ENCODE measurements at places on chromosomes 2 and 18.
A peak's percentile ranks its signal among the peaks of the same experiment; 100 is the strongest.

DNA sequence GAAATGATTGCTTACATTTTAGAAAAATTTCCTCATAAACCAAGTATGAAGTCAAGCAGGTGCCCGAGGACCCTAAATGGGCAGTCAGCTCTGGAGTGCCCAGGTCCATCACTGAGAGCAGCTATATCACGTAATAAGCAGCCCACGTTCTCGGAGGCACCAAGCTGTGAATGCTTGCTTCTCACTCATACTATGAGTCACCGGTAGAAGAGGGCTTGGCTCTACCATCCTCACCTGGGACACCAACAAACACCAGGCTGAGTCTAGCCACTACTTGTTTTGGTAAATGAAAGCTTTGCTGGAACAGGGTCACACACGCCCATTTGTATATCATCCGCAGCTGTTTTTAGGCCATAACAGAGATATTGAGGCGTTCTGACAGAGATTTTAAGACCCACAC lies 207.5 kb downstream of the SEPTIN10 start:
- DNase-seq: no peak

DNA sequence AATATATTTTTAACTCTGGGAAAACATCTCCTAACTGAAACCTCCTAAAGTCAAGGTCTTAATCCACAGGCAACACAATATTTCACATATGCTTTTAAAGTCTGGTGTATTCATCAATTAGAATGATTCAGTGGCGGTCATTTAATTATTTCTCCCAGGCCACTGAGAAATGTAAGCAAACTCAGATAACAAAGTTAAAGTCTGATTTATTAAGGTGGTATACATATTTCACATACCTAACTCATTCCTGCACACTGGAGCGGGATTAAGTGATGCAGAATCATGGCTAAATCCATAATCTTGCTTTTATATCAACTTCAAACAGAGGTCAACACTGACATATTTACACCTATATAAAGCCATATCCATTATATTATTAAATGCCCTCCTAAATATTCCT lies 43.7 kb downstream of the FRZB start:
- DNase-seq: no peak

GRCh38 chr2:101197215-101197745 lies 46.1 kb upstream of the TBC1D8 start:
- no peak for DNase-seq

DNA sequence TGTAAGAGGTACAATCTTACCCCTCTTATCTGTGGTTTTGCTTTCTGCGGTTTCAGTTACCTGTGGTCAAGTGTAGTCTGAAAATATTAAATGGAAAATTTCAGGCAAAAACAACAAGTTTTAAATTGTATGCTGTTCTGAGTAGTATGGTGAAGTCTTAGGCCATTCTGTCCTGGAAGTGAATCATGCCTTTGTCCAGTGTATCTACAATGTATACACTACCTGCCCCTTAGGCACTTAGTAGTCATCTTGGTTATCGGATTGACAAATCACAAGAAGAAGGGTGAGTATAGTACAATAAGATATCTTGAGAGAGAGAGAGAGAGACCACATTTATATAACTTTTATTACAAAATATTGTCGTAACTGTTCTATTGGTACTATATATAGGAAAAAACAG lies 43.5 kb downstream of the RAB3GAP1 start:
- no peak for DNase-seq

DNA sequence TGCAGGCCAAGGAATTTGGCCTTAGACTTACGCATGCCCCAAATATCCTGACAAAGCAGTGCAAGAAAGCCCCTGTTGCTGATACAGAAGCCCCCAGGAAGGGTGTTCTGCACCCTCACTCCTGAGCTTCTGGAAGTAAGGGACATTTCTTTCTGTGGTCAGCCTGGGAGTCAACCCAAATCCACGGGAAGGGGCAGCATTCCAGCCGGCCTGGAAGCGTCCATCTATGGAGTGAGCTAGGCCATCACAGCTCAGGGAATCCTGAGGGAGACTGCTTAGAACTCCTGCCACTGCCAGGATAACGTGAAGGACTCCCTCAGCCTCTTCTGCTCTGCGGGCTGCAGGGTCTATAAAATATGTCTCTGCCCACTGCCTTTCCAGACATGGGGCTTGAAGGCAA lies 173.9 kb downstream of the ANAPC1 start:
- no peak for DNase-seq

- DNase-seq: no peak
Measured at GRCh38 chr2:111149882-111150455, 29.3 kb downstream of the BCL2L11 start.

- DNase-seq: no peak
Measured at GRCh38 chr2:70527447-70528080, 26.1 kb downstream of the TGFA start.

DNA sequence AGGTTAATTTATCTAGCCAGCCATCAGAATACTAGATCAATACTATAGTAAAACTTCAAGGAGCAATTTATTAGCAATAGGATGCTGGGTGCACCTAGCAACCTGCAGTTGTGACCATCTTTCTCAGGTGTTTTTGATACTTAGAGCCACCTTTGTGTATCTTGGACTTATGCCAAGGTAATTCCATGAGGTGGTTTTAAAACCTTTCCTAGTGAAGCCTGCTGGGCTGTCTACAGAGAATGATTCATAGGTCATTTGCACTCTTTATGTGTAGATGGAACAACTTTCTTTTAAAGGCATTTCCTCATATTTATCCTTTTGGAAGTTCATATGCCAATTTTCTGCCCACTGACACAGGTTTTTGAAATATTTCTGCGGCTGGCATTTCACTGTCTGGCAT lies 1030.1 kb upstream of the POU3F3 start:
- no peak for DNase-seq

DNA sequence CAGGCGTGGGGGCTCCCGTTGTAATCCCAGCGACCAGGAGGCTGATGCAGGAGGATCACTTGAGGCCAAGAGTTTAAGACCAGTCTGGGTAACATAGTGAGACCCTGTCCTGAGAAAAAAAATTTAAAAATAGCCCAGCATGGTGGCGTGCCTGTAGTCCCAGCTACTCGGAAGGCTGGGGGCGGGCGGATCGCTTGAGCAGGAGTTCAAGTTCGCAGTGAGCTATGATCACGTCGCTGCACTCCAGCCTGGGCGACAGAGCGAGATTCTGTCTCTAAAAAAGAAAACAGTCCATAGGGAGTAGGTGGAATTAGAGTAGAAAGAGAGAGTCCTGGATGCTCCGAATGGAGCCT lies 325 bp upstream of the TTLL4 start:
- DNase-seq: no peak

GRCh38 chr2:25091265-25091664 lies 49.4 kb downstream of the EFR3B start:
- DNase-seq: no peak

GRCh38 chr18:45441110-45441847 lies 174.0 kb upstream of the SLC14A2 start:
- no peak for DNase-seq

DNA sequence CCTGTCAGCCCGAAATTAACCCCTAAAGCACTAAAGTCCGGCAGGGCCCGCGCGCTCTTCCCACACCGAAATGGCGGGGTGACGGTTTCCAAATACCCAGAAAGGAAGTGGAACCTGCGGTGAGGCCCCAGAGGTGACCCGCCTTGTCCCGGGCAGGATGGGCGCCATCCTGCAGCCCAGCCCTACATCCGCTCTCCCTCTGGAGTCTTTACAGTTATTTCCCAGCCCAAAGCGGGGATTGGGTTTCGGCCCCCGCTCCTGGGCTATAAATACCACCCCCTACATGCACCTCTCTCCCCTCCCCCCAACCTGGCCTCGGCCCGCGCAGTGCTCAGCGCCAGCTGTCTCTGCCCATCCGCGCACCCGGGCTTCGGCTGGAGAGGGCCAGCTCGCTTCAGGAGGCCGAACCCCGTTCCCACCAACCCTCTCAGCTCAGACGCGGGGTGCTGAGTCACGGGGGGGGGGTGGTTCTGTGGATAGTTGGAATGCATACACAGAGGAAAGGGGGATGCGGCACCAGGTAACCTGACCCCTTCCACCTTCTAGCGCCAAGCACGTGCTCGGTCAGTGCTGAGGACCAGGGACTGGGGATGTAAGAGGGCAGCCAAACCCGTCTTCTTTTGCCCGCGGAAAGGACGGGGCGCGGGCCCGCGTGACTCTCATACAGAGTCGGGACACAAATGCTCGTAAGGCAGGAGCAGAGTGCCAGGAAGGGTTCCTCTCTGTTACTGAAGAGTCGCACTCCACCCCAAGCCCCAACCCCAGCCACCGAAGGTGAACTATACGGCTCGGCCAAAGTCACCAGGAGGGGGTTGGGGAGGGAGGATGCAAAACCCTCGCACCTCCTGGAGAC lies at the start of gene TUBA4B:
TUBA4B (plus strand) TSS at position 344 of the 853 bp plus-strand sequence; CDS start at position 509, 165 bp downstream.
- DNase-seq: peak; percentile 62

GRCh38 chr2:64644458-64645382 lies 9.0 kb downstream of the SERTAD2 start:
- peak; percentile 64 for DNase-seq

DNA sequence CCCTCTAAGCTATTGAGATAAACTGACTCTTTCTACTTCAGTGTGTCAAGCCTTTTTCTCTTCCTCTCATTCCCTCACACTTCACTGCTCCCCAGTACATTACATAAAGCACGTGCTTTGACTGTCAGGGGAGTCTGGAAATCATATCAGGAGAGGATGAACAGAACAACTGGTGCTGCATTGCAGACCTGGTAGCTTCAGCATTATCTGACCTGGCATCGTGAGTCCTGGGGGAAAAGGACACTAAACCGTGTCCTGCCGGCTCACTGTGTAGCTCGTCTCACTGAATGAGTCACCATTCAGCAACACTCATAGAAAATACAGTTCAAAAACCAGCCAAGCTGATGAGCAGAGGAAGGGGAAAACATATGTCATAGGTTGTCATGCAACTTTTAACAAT lies 108.5 kb upstream of the UNC80 start:
- peak; percentile 23 for DNase-seq

DNA sequence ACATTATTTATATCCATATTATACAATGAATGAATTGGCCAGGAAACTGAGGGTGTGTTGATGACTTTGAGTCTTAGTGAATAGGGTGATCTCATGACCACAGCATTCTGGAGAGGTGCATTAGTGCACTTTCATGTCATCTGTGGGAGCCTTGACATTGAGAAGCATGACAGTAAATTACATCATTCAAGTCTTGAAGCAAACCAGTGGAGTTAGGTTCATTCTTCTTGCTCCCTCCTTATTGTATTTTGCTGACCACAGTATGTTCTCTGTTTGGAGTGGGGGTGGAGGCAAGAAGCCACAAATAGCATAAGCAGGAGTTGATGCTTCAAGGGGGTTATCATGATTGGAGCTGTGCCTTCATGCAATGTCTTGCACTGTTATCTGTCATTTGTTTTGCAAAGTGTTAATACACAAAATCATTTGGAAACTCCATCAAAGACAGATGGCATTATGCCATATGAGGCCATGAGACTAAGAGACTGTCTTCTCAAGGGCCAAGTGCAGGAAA lies 680.2 kb downstream of the NYAP2 start:
- no peak for DNase-seq

DNA sequence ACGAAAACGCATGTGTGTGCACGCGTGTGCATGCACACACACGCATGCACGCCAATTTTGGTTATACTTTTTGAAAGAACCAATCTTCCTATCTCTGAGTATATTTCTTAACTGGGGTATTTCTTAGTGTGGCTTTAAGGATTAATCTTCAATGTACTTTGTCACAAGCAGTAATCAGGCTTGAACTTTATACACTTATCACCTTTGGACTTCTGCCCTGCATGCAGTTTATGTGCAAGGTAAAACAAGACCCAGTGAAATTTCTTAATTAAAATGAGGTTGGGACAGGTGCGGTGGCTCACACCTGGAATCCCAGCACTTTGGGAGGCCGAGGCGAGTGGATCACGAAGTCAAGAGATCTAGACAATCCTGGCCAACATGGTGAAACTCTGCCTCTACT lies 85.3 kb downstream of the OSBPL6 start:
- no peak for DNase-seq

GRCh38 chr2:167861574-167862193 lies 385.7 kb downstream of the STK39 start:
- no peak for DNase-seq

- no peak for DNase-seq
Measured at GRCh38 chr2:141200191-141200590, 930.6 kb downstream of the LRP1B start.

DNA sequence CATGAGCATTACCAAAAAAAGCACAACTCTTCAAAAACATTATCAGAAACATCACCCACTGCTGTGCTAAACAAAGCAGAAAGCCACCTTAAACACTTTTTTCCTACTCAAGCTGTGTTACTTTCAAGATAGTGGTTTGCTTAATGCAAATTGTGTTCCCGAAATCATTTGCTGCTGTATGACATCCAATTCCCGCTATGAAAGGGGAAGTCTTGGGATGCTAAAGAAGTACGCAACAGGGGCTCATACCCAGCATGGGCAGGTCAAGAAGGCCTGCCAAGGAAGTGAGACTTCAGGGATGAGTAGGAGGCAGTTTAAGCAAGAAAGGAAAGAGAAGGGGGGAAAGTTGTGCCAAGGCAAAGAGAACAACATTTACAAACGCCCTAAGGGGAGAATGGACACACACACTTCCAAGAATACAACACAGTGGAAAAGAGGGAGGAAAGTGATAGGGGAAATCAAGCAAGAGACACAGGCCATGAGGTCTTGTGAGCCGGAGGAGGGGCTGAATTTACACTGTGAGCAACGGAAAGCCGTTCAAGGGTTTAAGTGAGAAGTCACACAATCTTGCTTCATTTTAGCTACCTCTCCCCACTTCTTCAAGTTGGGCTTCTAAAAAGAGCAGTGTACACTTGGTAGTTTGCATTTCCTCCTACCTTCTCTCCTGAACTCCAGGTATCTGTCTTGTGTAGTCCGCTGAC lies 4.0 kb downstream of the PTPN2 start:
- DNase-seq: no peak

DNA sequence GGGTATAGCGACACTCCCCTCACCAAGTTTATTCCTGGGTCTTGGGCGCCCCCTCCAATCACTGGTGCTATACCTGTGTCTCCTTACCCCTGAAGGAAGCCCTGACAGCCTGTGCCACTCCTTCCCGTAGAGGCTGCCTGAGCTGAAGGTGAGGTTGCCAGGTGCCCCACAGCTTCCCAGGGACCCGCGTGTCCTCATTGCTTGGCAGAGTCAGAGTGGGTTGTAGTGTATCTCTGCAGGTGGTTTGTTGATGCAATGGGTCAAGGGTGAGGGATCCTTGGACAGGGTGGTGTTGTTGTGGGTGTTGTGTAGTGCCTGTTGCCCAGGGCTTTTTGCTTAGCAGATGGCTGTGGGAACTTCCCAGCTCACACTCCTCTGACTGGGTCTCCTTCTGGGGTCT lies 438.7 kb upstream of the FSIP2 start:
- no peak for DNase-seq

GRCh38 chr2:71604726-71605120 lies 151.4 kb downstream of the DYSF start:
- DNase-seq: no peak

DNA sequence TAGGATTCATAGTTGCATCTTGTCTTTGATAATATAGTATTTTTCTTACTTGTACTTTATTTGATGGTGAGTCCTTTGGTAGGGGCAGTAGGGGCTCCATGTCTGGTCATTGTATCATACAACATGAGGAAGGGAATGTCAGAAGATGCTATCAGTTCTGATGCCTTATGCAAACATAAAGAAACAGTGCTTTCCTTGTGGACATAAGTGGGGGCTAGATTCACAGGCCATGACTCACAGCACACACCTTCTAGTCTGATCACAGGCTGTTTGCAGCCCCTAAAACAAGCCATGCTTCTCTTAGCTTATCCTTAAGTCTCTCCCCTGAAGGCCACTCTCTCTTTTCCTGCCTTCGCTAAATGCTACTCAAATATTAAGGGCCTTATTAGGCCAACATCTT lies 10.7 kb upstream of the SLC14A1 start:
- DNase-seq: peak; percentile 11

Measured in stomach (tissue), 19 donors.